Stimulated activated naive CD8-positive, alpha-beta T cell treated with anti-CD3 and anti-CD28 coated beads, Interleukin-15, amount 100 ng/mL, for 72 hours (primary cell): ENCODE measurements at places on chromosomes 7 and 10.
A peak's percentile ranks its signal among the peaks of the same experiment; 100 is the strongest.

DNA sequence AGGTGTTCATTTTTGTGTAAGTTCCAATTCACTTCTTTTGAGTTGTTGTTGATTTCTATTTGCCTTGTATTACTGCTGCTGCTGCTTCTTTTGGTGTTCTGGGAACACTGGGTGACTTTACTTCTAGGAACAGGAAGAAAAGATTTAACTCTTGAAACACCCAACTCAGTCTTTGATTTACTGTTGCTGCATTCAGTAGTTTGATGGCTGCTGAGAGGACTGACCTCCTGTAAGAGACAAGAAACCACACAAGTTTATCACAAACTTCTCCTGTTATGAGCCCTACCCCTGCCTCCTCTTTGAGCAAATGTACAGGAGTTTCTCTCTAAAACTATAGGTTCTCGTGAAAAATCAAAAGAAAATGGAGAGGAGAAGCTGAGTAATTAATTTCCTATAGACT, 161.7 kb downstream of the CTTNBP2 start:
- no peak for DNase-seq

DNA sequence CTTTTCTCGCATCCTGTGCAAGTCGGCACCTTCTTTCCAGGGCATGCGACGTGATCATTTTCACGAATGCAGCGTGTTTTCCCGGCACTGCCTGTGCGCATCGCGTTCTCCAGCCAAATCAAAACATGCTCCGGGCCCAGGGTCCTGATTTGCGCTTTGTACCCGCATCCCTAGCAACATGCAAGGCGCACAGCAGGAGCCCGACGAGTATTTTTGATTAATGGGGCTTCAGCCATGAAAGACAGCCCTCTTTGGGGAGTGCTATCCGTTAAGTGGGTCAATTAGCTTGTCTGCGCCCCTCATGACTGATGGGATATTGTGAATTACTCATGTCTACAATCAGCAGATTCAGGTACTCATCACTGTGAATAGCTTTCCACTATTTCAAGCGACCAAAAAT, 243.3 kb upstream of the RNF32 start:
- no peak for DNase-seq

DNA sequence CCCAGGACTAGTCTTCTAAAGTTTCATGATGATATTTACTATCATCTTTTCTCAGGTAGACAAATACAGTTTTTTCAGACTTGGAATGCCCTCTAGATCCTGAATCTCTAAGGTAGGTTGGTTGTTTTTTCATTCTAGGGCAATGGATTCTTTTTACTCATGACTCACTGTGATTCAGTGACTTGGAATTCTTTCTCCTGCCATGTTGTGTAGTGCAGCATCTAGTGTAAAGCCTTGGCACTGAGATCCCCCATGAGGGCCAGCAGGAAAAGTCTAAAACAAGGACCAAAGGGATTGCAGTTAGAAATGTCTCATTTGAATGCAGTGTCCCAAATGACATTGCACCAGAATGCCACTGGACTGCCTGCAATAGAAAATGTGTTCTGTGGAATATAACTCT, 430.4 kb downstream of the NEBL start:
- DNase-seq, result no peak

DNA sequence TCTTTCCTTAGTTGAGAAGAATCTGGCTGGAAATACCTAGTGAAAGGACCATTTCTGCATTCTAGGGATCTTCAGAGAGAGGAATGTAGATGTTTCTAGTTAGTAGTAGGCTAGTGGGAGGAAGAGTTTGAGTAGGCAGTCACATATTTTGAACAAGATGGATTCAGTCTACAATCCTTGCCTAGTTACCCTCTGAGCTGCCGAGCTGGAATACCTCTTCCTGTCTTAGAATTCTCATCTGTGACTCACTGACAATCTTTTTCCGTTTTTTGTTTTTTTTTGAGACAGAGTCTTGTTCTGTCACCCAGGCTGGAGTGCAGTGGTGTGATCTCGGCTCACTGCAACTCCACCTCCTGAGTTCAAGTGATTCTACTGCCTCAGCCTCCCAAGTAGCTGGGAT, 30.7 kb upstream of the PLPP4 start:
- DNase-seq, result no peak

DNA sequence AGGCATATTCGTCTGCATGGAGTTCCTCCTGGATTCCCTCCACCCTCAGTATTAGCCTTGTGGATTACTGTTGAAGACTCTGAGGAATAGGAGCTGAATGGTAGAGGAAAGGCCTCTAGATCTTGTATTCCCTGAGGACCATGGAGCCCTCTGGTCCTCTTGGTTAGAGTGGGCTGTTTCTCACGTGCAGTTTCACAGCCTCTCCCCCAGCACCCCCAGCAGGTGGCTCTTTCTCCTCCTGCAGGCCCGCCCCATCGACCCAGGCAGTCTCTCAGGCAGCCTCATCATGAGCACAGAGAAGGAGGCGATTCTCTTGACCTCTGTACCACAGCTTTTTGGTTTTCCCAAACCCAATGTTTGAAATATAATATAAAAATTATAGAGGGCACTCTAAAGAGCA, 102.0 kb downstream of the WNT2 start:
- no peak for DNase-seq

DNA sequence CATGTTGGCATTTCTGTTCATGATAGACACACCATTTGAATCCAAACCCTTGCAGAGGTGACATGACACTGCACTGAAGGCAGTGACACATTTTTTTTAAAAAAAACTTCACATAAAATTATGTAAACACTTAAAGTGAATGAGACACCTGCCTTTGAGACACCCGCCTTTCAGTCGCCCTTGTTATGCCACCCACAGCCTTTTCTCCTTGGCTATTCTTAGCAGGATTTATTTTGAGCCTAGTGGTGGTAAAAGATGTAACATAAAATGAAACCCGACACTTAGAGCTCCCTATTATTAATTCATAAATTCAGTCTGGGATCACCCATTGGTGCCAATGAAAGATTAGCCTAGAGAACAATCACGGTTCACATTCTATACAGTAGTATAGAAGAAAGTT, 161.3 kb downstream of the DYNC1I1 start:
- no peak for DNase-seq

DNA sequence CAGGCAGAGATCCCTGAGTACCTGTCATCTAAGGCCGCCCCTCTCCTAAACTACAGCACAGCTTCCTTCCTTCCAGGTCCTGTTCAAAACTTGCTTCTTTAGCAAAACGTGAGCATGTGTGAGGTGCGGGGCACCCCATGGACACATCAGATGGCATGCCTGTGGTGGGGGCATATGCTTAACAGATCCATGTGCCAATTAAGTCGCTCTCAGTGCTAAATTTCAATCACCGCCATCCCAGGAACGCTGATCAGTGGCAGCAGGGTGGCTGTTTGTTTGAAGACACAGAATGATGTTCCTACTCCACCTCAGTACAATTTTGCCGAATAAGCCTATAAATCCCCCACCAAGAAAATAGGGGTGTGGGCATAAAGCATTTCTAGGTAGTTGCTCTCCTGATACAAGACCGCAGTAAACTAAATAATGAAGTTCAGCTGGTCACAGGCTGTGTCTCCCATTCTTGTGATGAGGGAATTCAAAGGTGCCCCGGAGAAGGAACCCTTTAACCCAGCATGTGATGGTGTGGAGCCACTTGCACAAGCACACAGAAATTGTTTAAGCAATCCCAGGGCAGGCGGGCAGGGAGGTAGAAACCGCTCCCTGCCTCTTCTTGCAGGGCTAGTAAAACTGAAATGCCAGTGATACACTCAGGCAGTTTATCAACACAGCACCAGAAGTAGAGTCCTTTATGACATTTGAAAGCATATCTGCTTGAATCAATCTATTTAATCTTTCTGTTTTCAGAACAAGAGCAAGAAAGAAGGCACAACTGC, 205.7 kb downstream of the SORCS1 start:
- no peak for DNase-seq

DNA sequence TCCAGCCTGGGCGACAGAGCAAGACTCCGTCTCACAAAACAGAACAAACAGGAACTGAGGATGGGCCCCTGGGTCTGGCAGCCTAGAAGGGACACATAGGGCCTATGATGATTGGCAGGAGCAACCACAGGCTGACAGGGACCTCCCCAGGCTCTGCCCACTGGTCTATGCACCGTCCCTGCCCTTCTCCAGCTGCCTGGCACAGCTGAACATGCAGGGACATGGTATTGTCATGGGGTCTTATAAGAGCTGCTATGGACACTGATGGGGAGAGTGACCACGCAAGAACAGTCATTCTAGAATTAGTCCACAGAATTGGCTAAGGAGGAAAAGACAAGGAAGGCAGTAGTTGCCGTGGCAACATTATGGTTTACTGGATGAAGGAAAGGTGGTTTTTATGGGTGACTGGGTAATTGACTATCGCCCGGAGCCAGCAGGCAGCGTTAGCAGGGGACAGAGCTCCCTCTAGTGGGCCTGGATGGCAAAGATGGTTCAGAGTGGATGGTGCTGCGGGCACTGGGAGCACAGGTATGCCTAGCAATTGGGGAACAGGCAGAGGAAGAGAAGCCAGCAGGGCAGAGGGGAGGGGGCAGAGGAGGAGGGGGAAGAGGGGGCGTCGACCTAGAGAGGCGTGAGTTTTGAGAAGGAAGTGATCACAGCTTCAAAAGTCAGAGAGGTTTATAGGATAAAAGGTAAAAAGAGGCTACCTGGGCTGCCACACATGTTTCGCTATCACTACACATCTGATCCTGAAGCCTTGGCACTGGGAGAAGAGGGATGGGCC, 7.8 kb upstream of the TRIM56 start:
- DNase-seq, result peak; percentile 84

DNA sequence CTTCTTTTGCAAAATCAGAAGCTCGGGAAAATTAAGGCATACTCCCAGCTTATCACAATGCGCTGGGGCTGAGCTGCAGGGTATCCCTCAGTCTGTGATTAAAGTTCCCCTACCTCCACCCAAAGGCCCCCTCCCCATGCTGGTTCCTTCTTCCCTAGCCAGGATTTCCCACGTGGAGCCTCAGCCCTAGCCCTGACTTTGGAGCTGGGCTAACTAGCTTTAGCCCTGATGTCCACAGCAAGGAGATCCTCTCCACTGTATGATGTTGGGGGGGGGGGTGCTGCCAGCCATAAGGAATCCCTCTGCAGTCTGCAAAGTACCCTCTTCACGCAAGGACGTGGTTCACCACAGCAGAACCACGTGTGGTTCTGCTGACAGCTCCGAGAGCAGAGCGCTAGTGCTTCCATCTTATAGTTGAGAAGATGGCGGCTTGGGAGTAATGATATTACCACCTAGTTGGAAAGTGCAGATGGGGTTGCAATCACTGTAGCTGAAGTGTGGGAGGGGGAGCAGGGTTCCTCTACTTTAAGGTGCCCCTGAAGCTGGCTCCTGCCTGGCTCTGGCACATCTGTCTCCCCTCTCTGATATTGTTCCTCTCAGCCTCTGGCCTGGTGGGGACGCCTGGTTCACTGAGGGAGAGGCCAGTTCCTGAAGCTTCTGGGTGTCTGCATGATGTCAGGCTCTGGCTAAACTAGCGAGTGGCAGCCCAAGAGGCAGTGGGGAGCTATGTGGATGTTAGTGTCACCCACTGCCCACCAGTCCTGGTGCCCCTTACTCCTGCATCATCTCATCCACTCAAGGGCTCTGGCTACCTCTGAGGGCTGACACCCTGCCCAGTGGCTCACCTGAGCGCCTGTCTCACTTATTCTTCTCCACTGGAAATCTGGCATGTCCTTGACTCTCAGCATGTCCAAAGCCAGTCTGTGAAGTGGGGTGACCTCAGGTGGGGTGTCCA, 270.7 kb downstream of the RPS24 start:
- DNase-seq, result no peak

DNA sequence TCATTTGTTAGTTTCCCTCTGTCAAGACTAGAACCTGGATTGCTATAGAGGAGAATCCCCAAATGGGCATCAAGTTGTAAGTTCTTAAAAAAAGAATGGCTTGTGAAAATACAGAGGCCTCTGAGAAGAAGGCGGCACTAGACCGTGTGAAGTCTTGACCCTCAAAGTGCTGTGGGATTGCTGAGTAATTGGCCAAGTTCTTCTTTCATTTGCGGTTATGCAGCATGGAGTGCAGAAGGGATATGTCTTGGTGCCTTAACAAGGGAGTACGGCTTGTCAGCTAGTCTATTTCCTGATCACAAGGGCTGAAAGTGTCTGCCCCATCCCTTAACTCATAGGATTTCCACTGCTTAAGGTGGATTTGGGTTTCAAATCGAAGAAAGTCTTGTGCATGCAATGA, 81.2 kb downstream of the MKX start:
- DNase-seq, result no peak

DNA sequence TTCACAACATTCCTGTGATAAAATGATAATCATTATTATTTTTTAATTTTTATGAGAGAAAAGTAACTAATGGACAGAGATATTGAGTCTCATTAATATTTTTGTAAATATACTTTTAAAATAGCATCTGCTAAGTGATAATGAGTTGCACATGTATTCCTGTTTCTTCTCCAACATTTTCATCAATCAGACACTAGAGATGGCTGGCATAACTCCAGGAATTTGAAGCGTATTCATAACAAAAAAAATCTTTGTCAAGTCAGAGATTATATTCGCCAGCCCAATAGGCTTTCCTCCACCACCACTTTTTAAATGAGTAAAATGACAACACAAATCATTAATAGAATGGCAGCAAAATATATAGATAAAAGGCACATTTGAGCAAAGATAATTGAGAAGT, 524.0 kb upstream of the KCND2 start:
- no peak for DNase-seq

- DNase-seq, result no peak
These were observed 78.4 kb upstream of the UNC5B start for GRCh38 chr10:71133710-71134686.

DNA sequence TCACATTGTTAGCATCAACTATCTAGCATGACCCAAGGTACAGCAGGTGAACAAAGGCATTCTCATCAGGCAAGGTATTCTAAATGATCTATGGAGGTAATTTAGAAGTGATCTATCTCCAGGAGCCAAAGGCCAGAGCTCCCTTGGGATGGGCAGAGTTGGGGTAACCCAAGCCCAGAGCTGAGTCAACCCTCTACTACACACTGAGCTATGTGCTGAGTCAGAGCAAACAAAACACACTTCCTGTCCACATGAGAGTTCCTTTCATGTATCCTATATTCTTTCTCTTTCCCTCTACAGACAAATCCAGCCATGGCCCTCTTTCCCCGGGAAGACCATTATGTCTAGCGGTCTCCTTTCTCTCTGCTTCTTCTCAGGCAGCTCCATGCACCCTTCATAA, 68.2 kb upstream of the AGK start:
- no peak for DNase-seq

- no peak for DNase-seq
These were observed 386.7 kb downstream of the PHTF2 start for GRCh38 chr7:78185149-78185745.

- DNase-seq, result no peak
These were observed 23.4 kb downstream of the HYCC1 start for GRCh38 chr7:22990588-22990949.

DNA sequence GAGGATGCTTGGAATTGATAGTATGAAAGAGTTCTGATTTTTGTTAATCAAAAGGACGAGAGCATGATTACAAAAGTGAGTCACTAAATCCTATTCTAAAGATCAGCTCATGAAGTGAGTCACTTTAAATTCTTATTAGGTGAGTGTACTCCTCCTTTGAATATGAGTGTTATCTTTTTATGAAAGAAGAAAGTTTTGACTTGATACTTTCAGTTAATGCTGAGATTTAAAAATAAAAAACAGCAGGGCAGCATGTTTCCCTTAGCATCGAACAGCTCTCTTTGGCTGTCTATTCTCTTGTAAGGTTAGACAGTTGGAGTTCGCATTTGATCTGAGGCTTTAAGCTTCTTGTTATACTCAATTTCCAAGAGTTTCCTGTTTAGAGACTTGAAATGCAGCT, 222.0 kb downstream of the TWIST1 start:
- no peak for DNase-seq

- DNase-seq, result peak; percentile 39
These were observed 126.2 kb downstream of the PRPF18 start for GRCh38 chr10:13712837-13713581.

GRCh38 chr10:44865289-44865671, 45.9 kb upstream of the TMEM72 start:
- no peak for DNase-seq
